ENCODE measurements at places on chromosomes 6 and 20.

DNA sequence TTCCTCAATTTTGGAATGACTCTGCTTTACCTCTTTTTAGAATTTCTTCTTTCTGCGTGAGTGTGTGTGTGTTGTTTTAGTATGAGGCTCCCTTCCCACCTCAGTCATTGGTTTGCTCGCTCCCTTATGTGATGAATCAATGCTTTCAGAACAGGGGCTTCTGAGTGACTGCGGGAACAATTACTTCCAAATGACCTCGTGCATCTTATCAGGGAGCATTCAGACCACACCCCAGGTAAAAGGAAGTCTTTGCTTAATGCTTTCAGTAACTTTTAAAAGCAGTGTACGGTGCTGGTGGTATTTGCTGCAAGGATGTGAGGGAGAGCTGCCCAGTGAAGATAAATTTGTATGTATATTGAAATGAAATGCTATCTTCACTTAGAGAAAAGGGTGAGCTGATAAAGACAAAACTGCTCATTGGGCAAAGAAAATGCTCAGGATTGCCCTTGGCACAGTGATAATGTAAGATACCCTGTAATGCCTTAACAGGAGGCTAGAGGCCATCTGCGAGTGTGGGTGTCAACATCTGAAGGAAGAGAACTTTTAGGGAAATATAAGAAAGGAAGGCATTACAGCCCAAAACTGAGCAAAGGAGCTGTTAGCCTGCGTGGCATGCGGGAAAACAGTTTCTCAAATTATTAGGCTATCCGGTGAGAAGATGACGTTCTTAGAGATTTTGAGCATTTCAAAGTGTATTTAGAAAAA, at the start of gene MLIP:
MLIP (plus strand) TSS at position 103 of the 705 bp plus-strand sequence; CDS start at position 140, 37 bp downstream.
- no peak for DNase-seq

DNA sequence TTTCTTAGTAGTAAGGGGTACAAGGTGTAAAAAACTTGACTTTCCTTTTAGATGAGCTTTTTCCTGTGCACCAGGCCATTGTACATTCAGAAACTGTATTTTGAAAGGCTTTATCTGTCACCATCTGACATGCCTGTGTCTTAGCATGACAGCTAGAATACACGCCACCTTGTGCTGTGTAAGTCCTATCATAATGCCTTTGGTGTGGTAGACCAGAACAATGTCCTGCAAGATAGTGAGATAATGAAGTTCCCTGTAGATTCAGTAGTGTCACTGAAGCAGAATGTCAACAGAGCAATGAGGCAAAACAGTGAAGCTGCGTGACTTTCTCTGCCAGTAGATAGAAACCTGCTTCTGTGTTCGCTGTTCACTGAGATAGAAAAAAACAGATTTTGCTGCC, 105.8 kb downstream of the JAG1 start:
- no peak for DNase-seq

- DNase-seq = no peak
Observed at GRCh38 chr6:82645536-82646230, 282.1 kb downstream of the TPBG start.

DNA sequence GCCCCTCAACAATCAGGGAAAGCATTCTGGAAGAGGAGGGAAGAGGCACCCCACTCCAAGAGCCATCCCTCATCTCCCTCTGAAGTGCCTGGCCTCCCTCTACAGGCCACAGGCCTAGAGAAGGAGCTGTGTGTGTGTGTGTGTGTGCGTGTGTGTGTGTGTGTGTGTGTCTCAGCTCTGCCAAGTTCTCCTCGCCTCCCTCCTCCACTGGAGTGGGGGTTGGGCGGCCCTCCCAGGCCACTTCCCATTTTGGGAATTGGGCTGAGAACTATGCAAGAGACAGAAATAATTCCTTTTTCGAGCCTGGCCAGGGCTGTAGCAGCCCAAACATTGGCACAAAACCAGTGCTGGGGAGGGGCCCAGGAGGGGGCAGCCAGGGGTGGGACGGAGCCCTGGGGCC, 35.7 kb downstream of the KCNB1 start:
- DNase-seq = peak; percentile 91

- DNase-seq = peak; percentile 64
Observed at GRCh38 chr20:25052255-25053194, 5.4 kb downstream of the ACSS1 start.

DNA sequence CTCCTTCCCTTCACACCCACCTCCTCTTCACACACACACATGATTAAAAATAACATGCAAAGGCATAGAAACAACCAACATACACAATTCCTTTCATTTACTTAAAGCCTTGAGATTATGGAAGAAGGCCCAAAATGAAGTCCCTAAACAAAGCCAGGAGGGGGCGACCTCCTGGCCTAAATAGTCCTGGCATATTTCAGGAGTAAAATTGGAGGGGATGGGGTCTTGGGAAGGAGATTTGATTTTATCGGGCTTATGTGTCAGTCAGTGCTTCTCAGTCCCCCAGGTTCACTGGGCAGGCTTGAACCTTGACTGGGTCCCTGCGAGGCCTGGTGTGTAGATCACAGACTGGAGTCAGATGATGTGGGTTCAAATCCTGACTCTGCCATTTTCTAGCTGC, 266.4 kb downstream of the SAMD5 start:
- DNase-seq = no peak

- DNase-seq = no peak
Observed at GRCh38 chr6:22821664-22822320, 252.4 kb downstream of the HDGFL1 start.

GRCh38 chr6:89862698-89863097, 31.6 kb upstream of the GJA10 start:
- DNase-seq = no peak

DNA sequence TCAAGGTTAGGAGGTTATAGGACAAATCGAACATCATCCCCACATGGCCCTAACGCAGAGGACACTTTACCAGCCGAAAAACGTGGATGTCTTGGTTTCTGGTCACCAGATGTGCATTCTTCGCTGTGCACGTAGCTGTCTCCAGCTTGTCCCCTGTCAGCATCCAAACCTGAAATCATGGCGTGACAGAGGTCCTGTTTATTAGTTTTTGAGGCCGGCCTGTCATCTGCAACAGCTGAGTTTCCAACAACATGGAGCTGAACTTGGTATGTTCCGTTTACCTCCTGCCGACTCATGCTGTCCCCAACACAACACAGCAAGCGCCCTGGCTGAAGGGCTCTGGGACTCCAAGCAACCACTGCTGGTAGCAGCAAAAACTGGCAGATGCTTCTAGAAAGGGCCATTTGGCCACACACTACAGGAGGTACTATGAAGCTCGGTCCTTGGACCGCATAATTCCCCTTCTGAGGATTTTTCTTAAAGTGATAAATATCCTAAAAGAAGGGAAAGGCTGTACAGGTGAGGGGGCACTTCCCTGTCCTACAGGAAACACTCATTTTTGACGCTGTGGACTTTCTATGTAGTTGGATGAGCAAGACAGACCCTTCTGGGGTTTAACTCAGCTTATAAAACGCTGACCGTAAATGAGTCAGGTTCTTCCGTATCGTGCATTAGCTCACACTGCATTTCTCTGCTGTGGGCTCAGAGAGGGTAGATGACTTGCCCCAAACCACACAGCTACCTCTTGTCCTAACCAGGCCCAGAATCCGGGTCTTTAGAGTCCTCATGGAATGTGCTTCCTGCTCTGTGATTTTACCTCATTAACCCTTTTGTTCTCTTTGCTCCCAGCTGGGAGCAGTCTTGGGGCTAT, 79.7 kb upstream of the NFATC2 start:
- no peak for DNase-seq

GRCh38 chr6:1770435-1770843, 160.7 kb downstream of the FOXC1 start:
- DNase-seq = no peak

- no peak for DNase-seq
Observed at GRCh38 chr6:109738255-109738654, 47.2 kb downstream of the FIG4 start.

- peak; percentile 55 for DNase-seq
Observed at GRCh38 chr6:81263531-81264168, 488.8 kb downstream of the TENT5A start.

- DNase-seq = peak; percentile 86
Observed at GRCh38 chr20:36808317-36809257, 35.0 kb upstream of the DSN1 start.

GRCh38 chr6:128310451-128310850, 209.9 kb downstream of the PTPRK start:
- DNase-seq = no peak

- DNase-seq = no peak
Observed at GRCh38 chr6:130223508-130223907, 757 bp upstream of the SAMD3 start.

GRCh38 chr6:43922426-43923375, 152.7 kb downstream of the VEGFA start:
- DNase-seq = no peak

All from Right ventricle myocardium inferior (tissue), 1 donor.